NCI-H1092 (cell line): ENCODE measurements at places on chromosomes 5 and 9.

DNA sequence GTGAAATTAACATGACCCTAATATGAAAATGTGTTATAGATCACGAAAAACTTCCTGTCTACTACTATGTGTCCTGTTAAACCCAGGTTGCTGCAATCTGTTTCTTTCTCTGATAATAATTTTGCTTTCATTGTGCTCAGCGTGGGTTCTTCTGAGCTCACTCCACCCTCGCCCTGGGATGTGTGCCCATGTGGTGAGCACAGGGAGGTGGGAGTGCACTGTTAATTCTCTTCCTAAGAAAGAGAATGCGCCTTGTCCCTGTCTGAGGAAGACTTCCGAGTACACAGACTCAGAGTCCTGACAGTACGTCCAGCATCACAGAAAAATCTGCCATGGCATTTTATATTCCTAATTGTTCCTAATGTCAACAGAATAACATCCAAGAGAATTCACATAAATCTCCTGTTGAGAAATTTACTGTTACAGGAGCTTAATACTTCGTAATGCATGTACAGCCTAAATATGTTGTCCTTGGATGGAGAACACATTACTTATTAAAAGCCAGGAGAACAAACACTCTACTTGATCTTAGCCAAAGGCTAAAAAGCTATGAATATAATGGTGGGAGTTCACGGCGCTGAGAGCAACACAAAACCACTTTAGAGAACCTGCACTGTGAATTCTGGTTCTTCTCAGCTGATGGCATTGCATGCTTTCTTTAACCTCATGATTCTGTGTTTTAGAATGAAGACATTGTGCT, 102.6 kb downstream of the PDE4D start:
- DNase-seq: no peak

- no peak for DNase-seq
Measured at GRCh38 chr9:72906810-72907209, 46.0 kb downstream of the ALDH1A1 start.

GRCh38 chr9:69757996-69758675, 1.7 kb downstream of the PTAR1 start:
- peak; percentile 8 for DNase-seq

DNA sequence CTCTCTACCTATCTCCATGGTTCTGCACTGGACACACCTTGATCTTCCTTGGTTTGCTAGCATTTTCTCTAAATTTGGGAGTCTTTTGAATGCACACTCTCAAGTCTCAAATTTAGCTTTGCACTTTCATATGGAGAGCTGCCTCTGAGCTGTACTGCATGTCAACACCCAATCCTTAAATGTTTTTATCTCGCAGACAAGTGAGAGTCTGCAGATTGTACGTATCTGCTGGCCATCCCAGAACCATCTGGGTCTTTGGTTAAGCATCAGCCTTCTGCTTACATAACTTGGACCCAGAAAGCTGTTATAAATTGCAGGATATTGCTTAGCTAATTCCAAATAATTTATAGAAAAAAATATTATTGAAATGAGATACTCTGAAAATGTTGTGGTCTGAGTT, 111.4 kb upstream of the GRAMD2B start:
- DNase-seq: no peak

DNA sequence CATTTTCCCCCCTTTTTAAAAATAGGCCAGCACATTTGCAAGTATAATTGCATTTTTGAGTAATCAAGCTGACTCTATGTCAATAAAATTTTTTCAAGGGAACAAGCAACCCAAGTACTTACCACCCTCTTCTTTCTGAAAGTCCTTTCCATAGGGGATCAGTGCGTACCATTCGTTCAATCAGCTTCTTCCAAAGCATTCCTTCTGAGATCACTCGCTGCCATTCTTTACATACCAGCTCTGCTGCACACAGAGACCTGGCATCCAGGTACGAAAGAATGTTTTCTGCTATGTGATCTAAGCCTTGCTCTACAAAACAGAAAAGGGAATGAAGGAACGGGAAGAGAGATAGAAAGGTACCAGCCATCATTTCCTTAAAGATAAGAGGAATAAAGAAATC, 106.6 kb downstream of the FBXW11 start:
- no peak for DNase-seq

- no peak for DNase-seq
Measured at GRCh38 chr5:170773024-170773985, 10.2 kb upstream of the GABRP start.

GRCh38 chr5:91478096-91478495, 95.0 kb upstream of the ARRDC3 start:
- no peak for DNase-seq

DNA sequence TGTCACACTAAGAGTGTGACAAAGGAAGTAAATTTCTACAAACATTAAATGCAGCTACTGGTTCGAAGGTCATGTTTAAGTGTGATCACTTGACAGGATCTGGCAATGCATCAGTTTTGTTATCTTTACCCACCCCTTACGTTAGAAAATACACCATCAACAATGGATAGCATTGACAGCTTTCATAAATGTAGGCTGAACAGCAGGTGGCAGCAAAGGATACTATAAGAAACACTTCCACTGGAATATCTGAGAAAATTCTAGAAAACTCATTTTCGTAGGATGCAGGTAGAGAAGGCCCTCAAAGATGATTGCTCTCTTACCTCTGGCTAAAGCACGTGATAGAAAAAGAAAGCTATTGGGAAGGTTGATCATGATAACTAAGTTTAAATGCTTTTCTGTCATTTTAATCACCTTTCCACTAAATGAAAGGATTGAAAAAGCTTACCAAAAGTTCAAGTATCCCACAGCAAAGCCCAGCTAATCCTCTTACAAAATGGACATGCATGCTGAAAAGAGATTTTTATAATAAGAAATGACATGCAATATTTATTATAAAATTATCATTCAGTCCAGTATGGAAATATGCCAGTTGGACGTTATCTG, 292.5 kb downstream of the PARP8 start:
- DNase-seq: peak; percentile 38

DNA sequence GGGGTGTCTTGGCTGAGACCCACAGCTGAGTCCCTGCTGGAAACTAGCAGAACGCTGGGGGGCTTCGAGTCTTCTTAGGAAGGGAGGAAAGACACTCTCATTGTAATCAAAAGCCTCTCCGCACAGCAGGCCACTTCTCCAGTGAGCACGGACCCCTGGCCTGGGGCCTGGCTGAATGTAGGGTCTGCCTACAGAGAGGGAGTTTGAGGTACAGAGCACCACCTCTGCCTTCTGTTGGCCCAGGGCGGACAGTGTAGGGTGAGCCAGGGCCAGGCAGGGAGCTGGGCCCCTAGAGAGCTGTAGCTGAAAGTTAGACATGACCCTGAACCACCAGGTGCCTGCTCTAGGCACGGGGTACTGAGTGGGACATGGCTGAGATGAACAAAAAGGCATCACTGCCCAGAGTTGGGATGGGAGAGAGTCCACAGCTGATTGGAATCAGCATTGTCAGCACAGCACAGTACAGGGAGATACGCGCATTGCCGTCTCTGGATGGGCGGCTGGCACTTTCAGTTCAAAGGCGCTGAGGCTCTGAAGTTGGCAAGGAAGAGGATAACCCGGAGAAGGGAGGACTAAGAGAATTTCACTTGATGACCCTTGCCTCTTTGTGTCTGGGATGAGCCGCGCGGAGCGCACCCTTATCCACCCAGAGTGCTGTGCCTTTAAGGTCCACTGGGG, 363 bp upstream of the SLC25A48 start:
- DNase-seq: no peak

DNA sequence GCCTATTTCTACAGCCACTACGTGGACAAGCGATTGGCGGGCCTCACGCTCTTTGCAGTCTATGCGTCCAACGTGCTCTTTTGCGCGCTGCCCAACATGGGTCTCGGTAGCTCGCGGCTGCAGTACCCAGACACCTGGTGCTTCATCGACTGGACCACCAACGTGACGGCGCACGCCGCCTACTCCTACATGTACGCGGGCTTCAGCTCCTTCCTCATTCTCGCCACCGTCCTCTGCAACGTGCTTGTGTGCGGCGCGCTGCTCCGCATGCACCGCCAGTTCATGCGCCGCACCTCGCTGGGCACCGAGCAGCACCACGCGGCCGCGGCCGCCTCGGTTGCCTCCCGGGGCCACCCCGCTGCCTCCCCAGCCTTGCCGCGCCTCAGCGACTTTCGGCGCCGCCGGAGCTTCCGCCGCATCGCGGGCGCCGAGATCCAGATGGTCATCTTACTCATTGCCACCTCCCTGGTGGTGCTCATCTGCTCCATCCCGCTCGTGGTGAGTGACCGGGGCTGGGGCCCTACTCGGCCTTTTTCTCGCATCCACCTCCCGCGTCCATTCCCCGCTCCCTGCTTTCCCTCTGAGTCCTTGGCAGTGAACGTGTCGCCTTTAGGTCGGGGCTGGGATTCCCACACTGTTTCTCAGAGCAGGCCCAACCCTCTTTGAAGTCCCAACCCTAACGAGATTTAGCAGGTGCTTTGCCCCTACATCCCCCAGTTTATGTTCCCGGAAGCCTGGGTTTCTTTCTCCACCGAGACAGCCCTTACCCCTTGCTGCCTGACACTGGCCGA, 1.8 kb downstream of the PTGER4 start:
- no peak for DNase-seq

DNA sequence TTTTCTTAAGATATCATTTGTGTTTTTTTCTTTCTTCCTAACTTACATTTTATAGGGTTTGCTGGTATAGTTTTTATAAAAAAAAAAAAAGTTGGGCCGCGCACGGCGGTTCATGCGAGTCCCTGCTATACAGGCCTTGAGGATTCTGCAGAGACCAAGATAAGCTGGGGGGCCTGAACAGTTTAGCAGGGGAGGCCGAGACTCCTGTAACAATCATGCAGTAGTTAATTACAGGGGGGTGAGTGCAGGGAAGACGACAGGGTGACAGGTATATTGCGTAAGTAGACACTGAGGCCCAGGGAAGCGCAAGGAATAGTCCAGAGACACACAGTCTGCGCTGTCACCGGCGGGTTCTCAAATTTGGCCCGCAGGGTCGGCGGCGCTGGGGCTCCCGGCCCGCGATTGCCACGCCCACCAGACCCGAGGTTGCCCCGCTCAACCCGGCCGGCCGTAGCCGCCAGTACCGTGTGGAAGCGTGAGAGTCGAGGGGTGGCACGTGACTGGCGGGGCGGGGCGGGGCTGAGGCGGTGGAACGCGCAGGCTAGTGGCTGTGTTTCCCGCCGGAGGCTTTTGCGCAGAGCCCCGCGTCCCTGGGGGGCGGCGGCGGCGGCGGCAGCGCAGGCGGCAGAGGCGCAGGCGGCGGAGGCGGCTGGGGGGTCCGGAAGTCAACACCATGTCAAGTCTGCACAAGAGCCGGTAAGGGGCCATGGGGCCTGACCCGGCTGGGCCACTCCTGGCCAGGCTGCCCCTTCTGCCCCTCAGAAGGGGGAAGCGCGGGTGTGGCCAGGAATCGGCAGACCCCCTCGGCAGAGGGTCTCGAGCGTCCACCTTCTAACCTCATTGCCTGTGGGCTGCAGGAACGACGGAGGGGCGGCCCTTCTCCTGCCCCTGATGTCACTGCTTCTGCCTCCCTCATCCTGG, at the start of gene TBC1D13:
Gene TBC1D13, plus strand, starts transcription at position 573 of the 921 bp plus-strand sequence. Its CDS starts 101 bp downstream, at position 674.
- DNase-seq: peak; percentile 67

GRCh38 chr5:128528637-128529255, 9.3 kb downstream of the FBN2 start:
- no peak for DNase-seq

GRCh38 chr9:113563826-113564497, 100.4 kb downstream of the RGS3 start:
- no peak for DNase-seq

- peak; percentile 82 for DNase-seq
Measured at GRCh38 chr9:15240927-15241326, 66.1 kb downstream of the TTC39B start.

GRCh38 chr5:149271716-149272563, at the start of gene AFAP1L1:
AFAP1L1 (plus strand) TSS chr5:149271859; CDS start chr5:149271969, 110 bp downstream.
- DNase-seq: no peak

- DNase-seq: peak; percentile 50
Measured at GRCh38 chr9:93893899-93894690, 61.1 kb downstream of the BARX1 start.

- no peak for DNase-seq
Measured at GRCh38 chr5:52682492-52682891, 105.2 kb upstream of the ITGA1 start.

- no peak for DNase-seq
Measured at GRCh38 chr9:128006332-128006996, 25.7 kb upstream of the EEIG1 start.

- peak; percentile 61 for DNase-seq
Measured at GRCh38 chr9:119868694-119869093, 499.5 kb upstream of the BRINP1 start.

- DNase-seq: no peak
Measured at GRCh38 chr5:138032028-138032571, 779 bp downstream of the FAM13B start.

DNA sequence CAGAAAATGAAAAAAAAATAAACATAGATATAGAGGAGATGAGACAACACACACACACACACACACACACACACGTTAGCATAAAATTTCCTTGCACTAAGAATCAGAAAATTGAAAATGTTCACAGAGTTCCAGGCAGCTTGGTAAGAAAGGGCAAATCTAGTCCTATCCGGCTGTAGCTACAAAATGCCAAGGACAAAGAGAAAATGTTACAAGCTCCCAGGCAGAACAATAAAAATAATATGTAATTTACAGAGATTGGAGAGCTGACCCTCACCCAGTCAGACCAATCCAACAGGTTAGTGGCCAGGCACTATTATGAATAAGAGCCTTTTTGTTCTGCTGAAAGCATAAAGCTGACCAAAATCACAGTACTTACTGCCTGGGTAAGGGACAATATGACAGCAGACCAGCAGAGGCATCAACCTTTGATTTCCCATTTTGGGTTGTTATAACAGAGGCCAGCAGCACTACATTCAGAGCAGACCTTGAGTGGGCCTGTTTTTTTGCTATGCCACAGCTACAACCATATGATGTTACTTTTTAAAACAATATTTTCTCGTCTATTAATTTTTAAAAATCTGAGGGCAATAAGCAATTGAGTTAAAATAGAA, 892.6 kb downstream of the TAF11L14 start:
- no peak for DNase-seq

- DNase-seq: no peak
Measured at GRCh38 chr5:173866243-173866857, 21.8 kb upstream of the CPEB4 start.

- no peak for DNase-seq
Measured at GRCh38 chr5:72487177-72487576, 20.0 kb downstream of the ZNF366 start.
